ENCODE measurements at places on chromosomes 12 and 14.

DNA sequence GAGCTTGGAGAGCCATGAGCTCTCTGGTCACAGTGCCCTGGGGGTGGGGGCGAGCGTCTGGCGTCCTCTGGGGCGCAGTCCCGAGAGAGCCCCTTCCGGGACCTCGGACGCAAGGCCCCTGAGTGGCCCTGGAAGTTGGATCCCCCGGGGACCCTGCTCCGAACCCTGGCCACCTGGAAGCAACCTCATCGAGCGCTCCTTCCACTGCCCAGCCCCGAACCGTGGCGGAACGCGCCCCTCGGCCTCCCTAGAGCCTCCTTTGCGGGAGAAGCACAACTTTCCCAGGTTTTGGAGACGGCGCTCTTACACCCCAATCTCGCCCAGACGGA, 1.2 kb downstream of the NOS1 start:
- DNase-seq: no peak

GRCh38 chr12:120224304-120225199, 23.6 kb upstream of the RPLP0 start:
- DNase-seq: no peak

DNA sequence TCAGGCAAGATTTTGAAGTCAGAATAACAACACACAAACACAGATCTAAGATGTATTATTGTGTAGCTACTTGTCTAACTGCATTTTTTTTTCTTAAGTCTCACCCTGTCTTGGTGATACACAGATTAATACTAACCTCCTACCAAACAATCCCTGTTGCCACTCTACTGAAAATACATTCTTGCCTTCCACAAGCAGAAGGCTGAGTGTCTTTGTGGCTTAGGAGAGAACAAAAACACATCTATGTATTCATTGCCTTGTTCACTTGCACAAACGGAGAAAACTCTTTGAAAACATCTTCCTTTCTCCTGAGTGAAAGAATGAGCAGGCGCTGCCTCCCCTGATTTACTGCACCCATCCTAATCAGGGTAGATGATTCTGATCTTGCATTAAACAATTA, 642.2 kb downstream of the DIO2 start:
- DNase-seq: no peak

GRCh38 chr14:20707622-20708021, 19.1 kb downstream of the ANG start:
- DNase-seq: no peak

DNA sequence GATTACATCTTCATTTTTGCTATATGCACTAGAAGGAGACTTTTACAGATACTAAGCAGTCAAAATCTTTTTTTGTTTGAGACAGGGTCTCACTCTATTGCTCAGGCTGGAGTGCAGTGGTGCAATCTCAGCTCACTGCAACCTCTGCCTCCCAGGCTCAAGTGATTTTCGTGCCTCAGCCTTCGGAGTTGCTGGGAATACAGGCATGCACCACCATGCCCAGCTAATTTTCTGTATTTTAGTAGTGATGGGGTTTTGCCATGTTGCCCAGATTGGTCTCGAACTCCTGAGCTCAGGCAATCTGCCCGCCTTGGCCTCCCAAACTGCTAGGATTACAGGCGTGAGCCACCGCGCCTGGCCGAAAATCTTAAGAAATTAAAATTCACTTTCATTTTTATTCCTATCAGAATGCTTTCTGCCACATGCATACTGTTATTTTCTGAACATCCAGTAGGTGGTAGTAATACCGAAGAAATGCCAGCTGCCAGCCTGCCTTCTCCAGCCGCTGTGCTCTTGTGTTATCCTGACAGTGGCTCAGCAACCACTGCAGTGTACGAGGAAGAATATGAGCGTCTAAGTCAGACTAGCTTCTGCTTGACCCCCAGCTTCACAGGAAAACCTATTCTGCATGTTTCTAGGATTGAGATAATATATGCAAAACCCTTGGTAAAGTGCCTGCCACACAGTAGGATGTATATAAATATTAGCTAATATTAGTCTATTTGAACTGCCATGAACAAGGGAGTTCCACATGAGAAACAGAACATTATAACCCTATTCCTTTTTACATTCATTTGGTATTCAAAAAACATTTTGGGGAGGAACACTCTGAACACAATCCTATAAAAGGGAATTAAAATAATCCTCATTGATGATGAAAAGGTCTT, 54.2 kb downstream of the RPAP3 start:
- DNase-seq: peak; percentile 76

GRCh38 chr14:103195828-103196615, 72.8 kb downstream of the TNFAIP2 start:
- DNase-seq: no peak

- DNase-seq: peak; percentile 87
Measured at GRCh38 chr12:46938071-46938678, 112.4 kb upstream of the SLC38A4 start.

DNA sequence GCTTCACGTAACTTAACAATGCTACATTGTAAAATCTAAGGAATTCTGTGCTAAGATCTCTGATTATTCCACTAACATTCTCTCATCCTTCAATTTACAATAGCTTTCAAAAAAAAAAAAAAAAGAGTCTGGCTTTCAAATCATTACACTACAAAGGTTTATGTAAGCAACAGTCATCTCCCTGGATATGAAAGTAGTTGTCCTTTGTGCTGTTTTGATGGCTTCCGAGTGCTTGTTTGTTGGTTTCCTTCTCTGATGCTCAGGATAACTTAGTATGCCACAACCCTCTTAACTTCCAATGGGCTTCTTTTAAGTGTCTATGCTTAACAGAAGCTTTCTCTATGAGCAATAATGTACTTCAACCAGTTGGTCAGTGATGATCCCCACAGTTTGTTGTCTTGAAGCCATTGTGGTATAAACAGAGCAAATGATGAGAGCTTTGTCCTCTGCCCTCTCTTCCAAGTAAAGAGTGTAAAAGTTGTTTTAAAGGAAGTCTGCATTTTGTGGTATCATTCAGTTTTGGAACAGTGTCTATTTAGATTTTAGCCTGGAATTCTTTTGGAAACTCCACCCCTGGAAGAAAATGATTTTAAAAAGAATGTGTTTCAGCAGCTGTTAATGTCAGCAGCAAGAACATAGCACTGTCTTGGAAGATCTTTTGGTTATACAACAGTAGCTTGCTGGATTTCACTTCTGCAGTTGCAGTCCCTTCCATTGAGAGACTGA, 396.1 kb upstream of the RGS6 start:
- DNase-seq: peak; percentile 17

GRCh38 chr12:130251236-130251780, 86.4 kb upstream of the PIWIL1 start:
- no peak for DNase-seq

DNA sequence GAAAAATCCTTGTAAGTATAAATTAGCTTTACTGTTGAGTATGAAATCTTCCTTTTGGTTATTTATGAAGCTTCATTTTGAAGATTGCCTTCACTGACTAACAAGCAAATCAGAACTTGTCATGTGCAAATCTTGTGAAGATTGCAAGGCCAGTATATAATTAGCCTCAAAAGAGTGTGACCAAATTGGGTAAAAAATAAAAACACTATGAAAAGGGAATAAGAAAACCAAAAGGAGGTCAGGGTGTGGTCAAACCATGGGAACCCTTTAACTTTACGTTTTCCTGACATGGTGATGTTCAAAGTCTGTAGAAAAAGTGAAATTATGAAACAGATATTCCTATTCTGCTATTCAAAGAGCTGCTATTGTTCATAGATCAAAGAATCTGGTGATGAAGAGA, 230.3 kb downstream of the BCAT1 start:
- no peak for DNase-seq

GRCh38 chr14:30193845-30194501, 266.3 kb upstream of the PRKD1 start:
- DNase-seq: peak; percentile 73

DNA sequence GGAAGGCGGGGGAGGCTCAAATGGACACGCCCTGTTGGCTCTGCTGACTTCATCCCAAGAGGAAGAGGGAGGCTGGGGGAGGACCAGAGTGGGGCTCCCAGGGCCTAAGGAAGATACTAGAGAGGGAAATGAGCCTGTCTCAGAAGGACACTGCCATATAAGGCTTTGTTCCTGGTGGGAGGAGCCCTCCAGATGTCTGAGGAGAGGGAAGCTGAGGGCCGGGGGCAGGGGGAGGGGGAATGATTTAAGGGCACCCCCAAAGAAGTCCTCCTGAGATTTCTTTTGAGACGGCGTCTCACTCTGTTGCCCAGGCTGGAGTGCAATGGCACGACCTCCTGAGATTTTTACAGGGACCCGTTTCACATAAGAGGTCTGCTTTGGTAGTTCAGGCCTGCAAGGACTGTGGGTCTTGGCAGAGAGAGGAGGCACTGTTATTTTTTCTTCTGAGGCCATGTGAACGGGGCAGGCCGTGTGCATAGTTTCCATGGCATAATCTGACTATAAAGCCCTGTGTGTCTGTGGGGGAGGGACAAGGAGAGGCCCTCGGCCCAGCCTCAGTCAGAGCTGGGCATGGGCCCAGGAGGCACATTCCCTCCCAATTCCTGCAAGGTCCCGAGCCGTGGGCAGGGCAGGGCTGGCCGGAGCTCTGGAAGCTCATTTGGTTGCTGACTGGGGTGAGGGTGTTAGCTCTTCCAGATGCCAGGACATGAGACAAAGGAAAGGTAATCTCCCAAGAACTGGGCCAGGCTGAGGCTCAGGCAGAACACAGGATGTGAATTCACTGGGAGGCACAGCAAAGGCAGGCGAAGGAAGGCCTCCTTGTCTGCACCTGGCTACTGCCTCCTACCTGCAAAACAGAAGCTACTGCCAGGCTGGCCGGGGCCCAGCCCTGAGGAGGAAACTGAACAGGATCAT, 22.2 kb upstream of the PLEKHG3 start:
- no peak for DNase-seq

GRCh38 chr14:61812347-61813095, 50.3 kb downstream of the SNAPC1 start:
- no peak for DNase-seq

DNA sequence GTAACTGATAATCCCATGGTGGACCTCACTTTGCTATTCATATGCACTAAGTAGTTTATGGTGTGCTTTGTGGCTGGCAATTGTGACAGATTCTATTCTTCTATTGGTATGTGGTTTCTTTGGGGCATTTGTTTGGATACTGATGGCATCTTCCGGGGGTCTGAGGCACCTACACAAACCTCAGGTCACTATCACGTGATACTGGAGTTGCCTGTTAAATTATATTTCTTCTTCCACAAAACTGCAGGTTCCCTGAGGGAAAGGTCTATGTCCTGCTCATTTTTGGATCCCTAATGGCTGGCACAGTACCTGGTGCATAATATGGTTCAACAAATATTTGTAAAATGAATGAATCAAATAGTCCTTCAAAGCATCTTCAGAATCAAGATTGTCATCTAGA, 49.5 kb upstream of the HELB start:
- DNase-seq: no peak

- DNase-seq: peak; percentile 68
Measured at GRCh38 chr12:95118138-95118787, 44.8 kb upstream of the NR2C1 start.

DNA sequence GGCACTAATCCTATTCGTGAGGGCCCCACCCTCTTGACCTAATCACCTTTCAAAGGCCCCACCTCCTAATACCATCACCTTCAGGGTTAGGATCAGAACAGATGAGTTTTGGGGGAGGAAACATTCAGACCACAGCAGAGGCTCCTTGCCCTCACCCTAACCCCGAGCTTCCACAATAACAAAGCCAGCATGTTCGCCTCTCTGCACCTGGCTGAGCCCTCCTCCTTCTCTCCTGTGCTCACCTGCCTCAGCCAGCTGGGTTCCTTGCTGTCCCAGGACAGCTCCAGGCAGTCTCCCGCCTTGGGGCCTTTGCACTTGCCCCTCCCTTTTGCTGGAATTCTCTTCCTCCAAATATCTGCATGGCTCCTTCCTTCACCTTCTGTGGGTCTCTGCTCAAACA, 9.7 kb upstream of the RAN start:
- DNase-seq: no peak

- DNase-seq: no peak
Measured at GRCh38 chr12:105466901-105467598, 136.6 kb downstream of the C12orf75 start.

- no peak for DNase-seq
Measured at GRCh38 chr12:102643879-102644575, 163.7 kb upstream of the IGF1 start.

- peak; percentile 77 for DNase-seq
Measured at GRCh38 chr12:47938093-47938492, 25.3 kb upstream of the TMEM106C start.

- DNase-seq: no peak
Measured at GRCh38 chr14:89575386-89576061, 158.5 kb upstream of the FOXN3 start.

DNA sequence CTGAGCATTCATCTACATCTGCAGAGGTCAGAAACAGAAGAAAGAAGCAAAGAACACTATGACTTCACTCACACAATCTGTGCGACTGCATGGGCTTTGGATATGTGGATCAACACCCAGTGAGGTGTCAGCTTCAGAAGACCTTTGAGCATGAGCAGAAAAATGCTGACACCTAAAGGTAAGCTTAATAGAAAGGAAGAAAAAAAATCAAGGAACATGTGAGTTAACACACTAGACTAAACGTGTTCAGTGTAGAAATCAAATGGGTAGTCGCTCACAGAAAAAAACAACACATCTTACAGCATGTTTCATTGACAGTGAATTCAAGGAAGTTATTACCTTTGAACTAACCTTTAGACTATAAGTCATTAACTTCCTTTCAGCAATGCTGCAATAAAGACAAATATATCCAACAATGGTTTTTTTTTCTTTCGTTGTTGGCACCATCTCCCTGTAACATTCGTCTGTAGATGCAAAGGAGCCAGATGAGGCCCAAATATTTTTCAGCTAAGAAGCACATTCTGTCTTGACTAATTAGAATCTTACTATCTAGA, 30.9 kb downstream of the RTRAF start:
- DNase-seq: no peak

DNA sequence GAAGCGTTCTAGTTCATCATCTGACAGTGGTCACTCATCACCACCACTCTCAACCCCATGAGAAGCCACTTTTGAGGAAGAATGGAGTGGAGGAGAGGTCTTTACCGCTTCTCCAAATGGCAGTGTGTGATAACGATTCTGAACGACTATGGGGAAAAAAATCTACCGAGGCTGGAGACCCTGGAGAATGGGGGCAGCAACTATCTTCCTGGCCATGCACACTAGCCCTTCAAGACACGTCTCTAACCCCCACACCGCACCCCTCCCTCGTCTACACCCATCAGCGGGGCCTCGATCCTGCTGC, 365 bp downstream of the ING4 start:
- no peak for DNase-seq

DNA sequence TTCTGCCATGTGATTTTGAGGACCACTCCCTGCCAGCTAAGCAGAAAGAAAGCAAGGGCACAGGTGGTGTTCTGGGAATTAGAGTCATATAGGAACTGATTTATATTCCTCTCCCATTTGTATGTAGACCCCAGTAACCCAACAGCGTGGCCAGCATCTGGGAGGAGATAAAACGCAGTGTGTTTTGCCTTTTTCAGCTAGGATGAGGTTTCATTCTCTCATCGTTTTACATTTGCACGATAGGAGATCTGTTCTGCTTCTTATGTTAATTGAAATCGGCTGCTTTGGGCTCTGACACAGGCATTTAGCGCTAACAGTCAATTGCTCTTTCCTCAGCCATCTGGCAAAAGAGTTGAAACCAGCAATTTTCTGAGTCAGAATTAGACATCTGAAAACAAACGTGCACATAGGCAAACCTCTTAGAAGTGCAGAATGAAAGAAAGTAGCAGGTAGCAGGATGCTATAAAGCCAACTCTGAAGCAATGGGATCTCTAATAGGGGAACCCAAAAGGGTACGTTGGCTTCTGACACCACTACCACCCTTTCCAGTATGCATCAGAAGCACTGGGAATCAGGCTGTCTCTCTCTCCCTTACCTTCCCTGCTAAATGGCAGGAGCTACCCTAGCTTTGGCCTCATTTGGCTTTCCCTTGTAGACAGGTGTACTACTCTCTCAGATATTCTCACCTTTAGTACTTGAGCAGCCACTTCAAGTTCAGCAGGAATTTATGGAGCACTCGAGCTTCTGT, 219.1 kb downstream of the PHLDA1 start:
- peak; percentile 47 for DNase-seq

Data from LHCN-M2 (cell line).